ENCODE measurements at places on chromosomes 16 and 17.

GRCh38 chr17:37164057-37164456 lies 211.7 kb upstream of the C17orf78 start:
- DNase-seq = no peak

- peak; percentile 53 for DNase-seq
These were observed 1.1 kb upstream of the MLLT6 start for GRCh38 chr17:38703742-38704605.

GRCh38 chr17:49890852-49891251 lies 43.0 kb upstream of the TAC4 start:
- no peak for DNase-seq

- no peak for DNase-seq
These were observed 281.9 kb upstream of the ASIC2 start for GRCh38 chr17:33574942-33575445.

GRCh38 chr17:45043813-45044540 lies 7.5 kb downstream of the DCAKD start:
- peak; percentile 21 for DNase-seq

GRCh38 chr16:66740533-66740932 lies 10.9 kb downstream of the DYNC1LI2 start:
- DNase-seq = no peak
